ENCODE measurements at places on chromosomes 11 and 22. TPM values are rescaled to one million over a fixed set of nuclear protein-coding genes. Genes with fewer than 3 reads are reported as not detected.

- DNase-seq: no peak
These were observed 14.7 kb upstream of the CD81 start for GRCh38 chr11:2362414-2362813.

GRCh38 chr11:94494126-94494680 is 419 bp downstream of the ANKRD49 start:
- no peak for DNase-seq

DNA sequence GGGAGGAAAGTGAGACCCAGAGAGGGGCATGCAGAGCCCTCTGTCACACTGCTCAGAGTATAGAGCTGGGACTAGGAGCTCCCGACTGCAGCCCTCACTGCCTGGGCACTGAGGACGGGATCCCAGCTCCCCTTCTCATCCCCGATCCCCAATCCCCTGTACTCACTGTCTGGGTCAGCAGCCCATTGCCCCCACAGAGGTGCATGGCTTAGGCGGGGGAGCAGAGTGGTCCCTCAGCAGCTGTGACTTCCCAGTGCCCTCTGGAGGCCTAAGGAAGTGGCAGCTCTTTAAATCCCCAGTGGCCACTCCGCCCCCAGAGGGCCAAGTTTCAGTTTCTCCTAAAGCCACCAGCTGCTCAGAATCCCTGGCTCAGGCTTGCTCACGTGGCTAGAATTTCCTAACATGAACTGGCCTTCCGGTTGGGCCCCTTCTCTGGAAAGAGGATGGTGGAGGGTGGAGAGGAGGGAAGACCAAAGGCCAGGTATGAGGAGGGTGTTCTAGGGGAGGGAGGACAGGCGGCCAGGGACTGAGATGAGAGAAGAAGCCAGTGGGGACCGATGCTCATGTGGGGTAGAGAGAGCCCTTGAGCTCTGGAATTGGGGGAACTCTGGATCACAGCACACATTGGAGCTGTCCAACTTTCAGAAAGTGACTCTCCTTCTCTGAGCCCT is at the start of gene BATF2:
TSS of gene BATF2 (minus strand) at position 262 of the 671 bp plus-strand sequence. CDS start at position 205, 57 bp downstream.
- DNase-seq: peak; percentile 44

DNA sequence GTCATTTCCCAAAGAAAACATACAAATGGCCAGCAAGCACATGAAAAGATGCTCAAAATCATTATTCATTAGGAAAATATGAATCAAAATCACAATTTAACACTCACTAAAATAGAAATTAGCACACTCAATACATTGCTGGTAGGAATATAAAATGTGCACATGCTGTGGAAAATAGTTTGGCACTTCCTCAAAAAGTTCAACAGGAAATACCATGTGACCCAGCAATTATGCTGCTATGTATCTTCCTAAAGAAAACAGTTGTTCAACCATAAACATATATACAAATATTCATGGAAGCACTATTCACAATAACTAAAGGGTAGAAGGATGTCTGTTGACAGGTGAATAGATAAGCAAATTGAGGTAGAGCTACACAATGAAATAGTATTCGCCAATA is 187.3 kb upstream of the SOX6 start:
- no peak for DNase-seq

- DNase-seq: no peak
These were observed 174.2 kb upstream of the DDI1 start for GRCh38 chr11:103862094-103862801.

GRCh38 chr22:31394326-31394725 is 5.1 kb upstream of the DRG1 start:
- DNase-seq: no peak

GRCh38 chr11:114080219-114080618 is 20.7 kb downstream of the ZBTB16 start:
- DNase-seq: no peak

POLDIP3 gene
- 60.3 TPM for total RNA-seq

All from astrocyte (in vitro differentiated cells and primary cell).